ENCODE measurements at places on chromosomes 6 and 20.

DNA sequence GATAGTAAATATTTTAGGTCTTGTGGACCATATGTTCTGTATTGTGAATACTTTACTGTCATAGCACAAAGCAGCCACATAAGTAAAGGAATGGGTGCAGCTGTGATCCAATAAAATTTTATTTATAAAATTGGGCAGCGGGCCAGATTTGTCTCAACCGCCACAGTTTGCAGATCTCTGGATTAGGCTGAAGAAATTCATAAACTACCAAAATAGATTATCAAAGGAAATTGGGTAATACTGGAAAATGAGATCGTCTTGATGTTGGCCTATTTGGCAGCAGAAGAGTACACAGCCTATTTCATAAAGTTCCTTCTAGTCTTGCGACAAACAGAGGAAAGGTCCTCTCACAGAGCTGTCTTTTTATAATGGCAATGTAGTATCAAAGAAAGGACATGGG is 69.8 kb downstream of the DZANK1 start:
- no peak for DNase-seq

- no peak for DNase-seq
These were observed 169.5 kb downstream of the OTOR start for GRCh38 chr20:16917636-16918035.

GRCh38 chr20:52118696-52119095 is 72.9 kb downstream of the ZFP64 start:
- no peak for DNase-seq

DNA sequence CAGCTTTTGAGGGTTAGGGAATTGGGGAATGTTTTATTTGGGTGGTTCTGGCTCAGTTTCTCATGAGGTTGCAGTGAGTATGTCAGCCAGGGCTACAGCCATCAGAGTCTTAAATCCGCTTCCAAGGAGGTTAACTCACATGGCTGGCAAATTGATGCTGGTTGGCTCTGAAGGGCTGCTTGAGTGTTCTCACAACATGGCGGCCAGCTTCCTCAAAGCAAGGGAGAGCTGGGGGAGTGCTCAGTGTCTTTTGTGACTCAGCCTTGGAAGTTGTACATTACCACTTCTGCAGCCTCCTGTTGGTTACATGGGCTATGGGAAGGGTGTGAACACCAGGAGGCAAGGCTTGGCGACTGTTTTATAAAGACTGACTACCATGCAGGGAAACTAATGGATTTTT is 17.8 kb upstream of the PPP1R3G start:
- no peak for DNase-seq

DNA sequence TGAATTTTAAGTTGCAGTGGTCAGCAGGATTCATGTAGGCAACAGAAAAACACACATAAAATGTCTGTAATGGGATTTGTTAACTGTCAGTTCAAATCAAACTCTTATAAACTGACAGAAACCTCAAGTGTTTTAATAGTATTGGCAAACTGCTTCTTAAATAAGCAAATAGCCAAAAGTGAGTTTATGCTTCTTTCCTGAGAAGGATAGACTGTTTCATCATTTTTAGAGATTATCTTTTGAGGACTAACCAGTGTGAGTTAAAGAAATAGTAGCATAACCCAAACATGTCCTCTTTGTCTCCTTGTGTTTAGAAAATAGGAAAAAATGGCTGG is 68.0 kb downstream of the AIG1 start:
- no peak for DNase-seq

DNA sequence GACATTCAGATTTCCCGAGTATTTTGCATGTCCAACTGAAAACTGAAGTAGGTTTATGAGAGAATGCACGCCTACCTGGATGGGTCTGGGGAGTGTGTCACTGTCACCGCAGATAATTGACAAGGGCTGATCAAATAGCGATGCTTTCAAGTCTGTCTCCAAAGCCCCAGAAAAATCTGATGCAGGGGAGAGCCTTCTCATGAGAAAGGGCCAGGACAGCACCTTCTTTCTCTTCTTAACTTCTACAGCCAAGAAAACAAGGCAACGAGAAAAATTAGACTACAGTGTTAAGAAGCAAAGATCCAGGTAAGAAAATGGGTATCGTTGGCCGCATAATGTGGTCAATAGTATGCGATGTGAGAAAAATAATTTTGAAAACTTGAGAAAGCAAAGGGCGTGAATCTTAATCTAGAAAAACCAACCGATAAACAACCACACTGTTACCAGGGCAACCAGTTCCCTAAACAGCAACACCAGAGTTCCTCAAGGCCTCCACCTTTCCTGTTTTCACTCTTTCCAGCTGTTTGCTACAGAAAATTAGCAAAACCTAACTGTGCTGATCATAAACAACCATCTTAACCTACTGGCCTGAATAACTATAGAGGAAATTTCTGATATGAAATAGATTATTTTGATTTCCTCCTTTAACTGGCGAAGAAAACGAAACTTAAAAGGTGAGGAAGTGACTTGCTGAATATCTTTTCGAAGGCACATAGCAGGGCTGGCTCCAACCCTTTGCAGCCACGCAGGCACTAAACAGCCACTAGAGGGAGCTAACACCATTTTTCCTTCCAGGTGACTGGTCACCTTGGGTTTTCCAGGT is 2.6 kb downstream of the TAGAP start:
- DNase-seq = peak; percentile 70

- no peak for DNase-seq
These were observed 299.3 kb upstream of the ZFP64 start for GRCh38 chr20:52490711-52491430.

- no peak for DNase-seq
These were observed 1.6 kb downstream of the HLA-DQB1 start for GRCh38 chr6:32664827-32665362.

DNA sequence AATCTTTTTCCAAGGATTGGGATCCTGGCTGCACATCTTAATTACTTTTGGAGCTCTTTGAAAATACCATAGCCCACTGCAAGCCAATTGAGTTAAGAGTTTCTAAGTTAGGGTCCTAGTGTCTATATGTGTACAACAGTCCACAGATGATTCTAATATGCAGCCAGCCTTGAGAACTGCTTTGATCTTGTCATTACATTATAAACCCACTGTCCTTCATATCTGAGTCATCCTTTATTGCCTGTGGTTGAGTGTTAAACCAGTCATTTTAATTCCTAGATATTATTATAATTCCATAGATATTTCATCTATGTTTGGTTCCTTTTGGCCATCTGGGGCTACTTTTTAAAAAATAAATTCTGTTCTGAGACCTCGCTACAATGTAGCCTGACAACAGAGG is 24.1 kb downstream of the MCM8 start:
- DNase-seq = no peak

- no peak for DNase-seq
These were observed 199.8 kb upstream of the POU3F2 start for GRCh38 chr6:98634569-98634968.

DNA sequence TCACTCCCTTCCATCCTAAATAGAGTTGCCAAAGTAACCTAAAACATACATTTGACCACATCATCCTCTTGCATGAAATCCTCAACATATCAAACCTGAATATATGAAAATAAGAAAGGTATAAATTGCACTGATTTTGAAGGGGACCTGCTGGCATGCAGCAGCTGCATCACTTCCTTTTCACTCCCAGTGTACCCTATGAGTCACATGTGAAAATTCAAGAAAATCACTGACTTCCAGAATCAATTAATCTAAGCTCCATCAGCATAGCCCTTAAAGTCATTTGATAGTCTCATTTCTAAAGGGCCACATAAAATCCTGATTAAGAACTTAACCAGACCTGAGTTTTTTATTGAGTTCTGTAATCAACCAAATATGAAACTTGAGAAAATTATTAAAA is 24.3 kb downstream of the SNX14 start:
- no peak for DNase-seq

DNA sequence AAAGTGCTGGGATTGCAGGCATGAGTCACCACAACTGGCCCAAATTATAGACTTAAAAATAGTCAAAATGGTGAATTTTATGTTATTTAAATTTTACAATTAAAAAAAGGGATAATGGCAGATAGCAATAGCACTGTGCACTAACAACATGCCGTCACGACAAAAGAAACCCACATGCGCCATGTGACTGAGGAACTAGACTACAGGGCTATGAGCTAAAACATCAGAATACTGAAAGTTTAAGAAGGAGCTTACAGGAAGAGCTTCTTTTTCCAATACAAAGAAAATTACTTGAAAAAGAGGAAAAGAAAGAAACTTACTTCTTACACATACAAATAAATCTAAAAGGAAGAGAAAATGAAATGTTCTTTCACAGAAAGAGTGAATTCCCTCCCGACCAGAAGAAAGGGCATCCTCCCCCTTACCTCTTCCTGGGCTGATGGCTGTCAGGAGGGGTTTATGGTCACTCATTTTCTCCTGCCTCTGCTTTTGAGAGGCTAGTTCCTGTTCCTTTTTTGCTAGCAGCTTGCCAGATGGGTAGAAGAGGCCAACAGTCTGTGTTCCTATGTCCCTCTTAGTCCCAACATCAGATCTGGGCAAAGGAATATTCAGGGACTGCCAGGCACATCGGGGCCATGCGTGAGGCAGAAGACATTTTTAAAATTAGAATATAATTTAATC is 54.5 kb downstream of the DZANK1 start:
- no peak for DNase-seq

GRCh38 chr6:24930431-24930871 is 5.3 kb downstream of the RIPOR2 start:
- peak; percentile 76 for DNase-seq

DNA sequence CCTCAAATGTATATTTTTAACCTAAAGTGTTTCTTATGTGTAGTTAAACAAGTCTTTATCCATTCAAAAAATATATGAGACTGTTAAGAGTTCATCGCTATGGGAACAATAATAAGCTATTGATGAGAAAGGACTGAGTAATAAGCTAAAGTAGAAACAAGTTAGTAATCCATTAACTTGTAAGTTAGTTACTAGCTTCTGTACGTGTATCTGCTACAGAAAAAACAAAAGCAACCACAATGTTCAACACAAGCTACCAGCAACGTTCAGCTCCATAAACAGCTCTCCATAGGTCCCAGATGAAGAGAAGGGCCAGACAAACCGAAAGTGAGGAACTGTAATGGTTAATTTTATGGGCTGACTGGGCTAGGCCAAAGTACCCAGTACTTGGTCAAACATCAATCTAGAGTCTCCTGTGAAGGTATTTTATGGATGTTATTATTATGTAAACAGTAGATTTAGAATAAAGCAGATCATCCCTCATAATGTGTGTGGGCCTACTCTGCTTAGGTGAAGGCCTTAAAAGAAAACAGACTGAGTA is 33.8 kb upstream of the FAM135A start:
- DNase-seq = no peak

DNA sequence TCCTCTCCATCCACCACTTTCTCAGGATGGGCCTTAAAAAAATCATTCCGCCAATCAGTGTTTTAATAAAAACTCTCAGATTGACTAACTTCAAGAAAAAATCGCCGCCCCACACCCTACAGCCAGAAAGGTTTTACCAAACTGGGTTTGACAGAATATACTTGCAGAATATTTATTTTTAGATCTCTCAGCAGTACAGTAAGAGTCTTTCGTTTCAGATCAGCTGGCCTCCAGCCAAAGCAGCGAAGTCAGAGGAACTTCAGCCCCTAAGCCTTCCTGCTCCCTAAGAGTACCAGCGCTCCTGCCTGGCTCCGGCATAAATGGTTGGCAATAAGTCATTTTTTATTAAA is 24.7 kb downstream of the TBC1D7 start:
- peak; percentile 78 for DNase-seq

DNA sequence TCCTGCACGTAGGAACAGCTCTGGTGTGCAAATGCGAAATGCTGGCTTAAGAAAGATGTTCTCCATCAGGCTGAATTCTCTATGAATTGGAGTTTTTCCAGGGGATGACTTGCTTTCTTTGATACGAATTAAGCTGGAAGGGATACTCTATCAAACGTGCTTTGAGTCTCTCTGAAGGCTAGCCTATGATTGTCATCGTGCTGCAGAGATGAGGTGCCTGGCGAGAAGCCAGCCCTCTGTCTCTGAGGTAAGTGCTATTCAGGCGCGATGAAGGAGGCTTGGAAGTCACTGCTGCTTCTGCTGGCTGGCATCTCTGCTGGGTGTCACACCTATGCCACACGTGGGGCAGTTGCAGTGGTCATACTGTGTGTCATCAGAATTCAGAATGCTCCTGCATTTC is 223.7 kb downstream of the TAF4 start:
- DNase-seq = no peak

DNA sequence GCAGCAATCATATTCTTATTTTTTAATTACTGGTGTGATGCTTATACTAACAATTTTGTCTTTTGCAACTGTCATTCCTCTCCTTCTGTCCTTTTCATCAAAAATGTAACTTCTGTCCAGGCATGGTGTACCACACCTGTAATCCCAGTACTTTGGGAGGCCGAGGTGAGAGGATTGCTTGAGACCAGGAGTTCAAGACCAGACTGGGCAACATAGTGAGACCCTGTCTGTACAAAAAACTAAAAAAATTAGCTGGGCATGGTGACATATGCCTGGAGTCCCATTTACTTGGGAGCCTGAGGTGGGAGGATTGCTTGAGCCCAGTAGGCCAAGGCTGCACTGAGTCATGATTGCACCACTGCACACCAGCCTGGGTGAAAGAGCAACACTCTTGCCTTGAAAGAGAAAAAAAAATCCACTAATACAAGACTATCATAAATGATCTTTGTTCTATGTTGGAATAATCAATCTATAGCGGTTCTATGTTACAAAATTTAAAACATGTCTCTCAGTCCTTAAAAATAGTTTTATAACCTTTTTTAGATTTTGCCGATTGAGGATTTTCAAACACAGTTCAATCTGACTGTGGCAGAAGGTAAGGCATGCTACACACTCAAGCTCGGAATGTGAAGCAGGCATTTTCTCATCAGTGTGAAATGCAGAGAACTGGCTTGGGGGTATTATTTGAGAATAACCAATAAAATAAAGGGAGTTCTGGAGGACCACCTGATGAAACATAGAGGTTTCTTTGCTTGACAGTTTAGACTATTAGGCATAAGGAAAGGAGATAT is 70.4 kb downstream of the ENPP1 start:
- DNase-seq = no peak

DNA sequence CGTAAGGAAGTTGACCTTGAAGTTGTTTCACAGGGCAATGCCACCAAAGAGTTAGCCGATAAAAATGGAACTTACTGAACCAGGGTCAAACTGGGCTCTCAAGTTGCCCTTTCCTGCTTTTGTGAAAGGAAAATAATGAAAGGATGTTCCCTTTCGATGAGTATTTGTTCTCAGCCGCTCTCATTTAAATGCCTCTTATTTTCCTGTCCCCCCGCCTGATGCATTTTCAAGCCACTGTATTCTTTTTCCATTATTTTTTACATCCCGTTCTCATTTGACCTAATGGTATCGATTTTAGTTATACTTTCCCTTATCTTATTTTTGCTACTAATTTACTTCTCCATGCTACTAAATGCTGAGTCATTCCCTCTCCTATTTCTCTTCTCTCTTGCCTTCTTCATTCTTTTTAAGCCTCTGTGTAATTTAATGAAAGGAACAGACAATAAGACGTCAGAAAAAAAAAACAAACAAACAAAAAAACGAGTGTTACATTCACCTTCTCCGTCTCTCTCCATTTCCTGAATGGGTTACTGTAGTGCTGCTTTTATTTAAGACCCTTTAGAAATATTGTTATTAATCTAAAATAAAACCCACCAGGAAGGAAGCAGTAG is 655 bp upstream of the NDUFAF4 start:
- no peak for DNase-seq

GRCh38 chr6:159098636-159099106 is 53.9 kb upstream of the TAGAP start:
- no peak for DNase-seq
